ENCODE measurements at places on chromosomes 3 and 15.

DNA sequence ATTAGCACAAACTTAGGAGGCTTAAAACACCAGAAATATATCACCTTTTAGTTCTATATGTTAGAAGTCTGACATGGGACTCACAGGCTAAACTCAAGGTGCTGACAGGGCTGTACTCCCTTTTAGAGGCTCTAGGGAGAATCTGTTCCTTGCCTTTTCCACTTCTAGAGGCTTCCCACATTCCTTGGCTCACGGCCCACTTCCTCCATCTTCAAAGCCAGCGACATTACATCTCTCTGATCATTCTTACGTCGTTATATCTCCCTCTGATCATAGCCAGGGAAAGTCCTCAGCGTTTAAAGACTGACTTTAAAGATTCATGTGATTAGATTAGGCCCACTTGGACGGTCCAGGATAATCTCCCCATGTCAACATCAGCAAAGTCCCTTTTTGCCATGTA, 166.3 kb downstream of the GREM1 start:
- peak; percentile 84 for DNase-seq

DNA sequence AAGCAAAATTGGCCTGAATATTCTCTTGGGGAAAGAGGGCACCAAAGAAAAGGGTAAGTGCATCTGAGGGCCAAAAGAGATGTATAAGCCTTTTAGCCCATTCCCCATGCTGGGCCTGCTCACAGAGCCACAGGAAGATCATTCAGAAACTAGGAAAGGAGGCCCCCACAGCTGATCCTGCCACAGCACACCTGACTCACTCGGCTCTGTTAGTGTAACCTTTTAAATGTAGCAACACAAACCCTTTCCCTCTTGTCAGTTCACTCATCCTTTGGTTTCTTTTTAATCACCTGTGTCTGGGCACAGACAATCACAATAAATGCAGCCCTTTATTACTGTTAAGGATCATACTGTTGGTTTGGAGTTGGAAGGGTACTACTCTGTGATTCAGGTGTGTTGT, 69.9 kb downstream of the PDCD6IP start:
- DNase-seq, result no peak

DNA sequence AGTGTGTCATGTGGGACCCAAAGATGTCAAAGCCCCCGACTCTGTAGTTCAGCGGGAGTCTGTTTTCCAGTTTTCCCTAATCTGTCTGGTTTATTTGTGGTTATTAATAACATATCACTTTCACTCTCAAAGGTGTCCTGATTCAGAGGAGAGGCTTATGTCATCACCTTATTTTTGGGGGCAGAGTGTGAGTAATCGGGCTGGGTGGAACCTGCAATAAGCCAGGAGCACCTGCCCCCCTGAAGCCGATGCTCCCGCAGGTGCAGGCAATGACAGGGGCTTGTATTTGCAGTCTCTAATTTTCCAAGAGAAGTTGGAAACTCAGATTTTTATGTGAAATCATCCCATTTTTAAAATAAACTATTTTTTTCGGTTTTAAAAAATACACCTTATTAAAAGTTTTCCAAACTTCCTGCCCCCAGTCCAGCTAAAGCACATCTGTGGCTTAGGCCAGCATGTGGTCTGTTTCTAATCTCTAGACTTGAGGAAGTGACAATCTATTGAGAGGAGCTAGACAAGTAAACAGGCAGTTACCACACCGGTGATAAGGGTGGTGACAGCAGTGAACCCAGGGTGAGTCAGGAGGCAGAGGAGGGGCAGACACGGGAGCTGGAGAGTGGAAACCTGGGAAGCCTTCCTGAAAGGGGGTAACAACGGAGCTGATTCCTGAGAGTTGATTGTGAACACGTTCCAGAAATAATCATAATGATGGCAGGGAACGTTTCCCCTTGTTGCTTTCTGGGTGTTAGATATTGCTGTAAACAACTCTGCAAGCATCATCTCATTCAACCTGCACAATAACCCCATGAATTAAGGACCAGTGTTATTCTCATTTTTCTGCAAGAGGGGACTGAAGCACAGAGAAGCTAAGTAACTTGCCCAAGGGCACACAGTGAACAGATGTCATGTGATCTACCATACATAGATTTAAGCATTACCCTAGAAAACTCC, 37.2 kb downstream of the BHLHE40 start:
- no peak for DNase-seq

- peak; percentile 14 for DNase-seq
Observed at GRCh38 chr3:48129921-48130320, 58.3 kb downstream of the CDC25A start.

DNA sequence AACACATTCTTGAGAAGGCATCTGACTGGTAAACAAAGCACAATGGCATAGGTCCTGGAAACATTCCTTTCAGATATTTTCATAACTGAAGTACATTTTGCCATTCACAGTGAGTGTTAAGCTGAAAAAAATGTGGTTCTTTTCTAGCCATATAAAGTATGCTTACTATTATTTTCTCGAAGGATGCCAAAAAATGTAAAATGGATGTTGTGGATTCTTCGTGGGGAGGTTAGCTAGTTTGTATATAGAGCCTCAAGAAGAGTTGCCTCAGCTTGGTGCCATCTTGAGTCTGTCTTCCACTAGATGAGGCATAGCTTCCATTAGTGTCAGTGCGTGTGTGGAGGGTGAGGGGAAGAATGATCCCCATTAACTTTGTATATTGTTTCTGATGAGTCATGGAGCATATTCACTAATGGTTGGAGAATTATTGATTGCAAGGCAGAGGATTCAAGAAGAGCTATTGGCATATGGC, 4.1 kb downstream of the MBNL1 start:
- DNase-seq, result peak; percentile 94

DNA sequence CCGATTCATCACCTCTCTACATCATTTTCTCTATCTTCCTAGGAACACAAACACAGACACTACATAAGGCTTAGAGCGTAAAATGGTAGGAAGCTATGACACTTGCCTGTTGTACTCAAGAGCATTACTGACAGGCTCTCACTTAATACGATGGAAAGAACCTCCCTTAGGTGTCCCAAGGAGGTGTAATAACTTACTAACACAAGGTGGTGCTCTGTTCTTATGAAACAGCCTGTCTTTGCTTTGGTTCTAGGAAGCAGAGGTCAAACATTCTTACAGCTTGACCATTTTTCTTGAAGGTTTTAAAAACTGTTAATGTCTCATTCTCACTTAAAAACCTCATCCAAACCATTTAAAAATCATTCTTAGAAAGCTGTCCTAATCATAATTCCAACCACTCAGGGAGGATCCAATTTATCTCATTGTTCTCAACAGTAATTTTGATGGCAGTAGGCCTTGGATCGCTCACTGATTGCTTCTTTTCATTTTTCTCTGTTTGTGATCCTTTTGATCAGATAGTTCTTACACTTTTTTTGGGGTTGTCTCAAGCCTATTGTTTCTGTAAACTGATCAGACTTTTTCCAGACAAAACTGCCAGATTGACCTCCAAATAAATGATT, 317.8 kb upstream of the AGTR1 start:
- DNase-seq, result peak; percentile 79

- DNase-seq, result no peak
Observed at GRCh38 chr15:60405399-60405798, 7.6 kb upstream of the ANXA2 start.

- peak; percentile 45 for DNase-seq
Observed at GRCh38 chr3:154759966-154760365, 320.2 kb upstream of the MME start.

DNA sequence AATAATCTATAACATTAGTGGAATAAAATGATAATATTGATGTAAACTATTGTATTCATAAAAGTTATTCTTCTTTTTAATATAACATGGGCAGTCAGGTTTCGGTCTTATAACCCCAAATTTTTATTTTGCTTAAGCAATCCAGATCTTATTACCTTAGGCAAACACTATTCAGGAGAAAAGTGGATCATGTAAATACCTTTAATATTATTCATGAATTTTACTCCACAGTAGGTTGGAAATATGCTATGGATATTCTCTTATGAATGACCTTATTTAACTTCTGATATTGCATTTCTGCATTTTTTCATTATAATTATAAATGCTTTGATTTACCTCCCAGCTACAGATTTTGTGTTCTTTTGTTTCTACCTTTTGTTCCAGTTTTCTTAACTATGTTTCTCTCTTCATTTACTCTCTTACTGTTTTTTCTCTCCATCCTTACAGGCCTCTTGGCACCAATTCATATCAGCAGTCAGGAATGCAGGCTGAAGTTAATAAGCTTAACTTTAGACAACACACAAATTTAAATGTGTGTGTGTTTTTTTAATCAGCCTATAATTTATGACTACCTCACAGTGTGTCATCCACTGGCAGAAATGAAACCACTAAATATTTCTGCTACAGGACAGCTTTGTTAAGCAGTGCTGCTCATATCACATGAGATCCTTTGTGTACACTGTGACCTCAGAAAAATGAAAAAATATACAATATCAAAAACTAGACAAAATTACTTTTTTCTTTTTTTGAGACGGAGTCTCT, 111.0 kb downstream of the NSUN3 start:
- DNase-seq, result peak; percentile 48

- DNase-seq, result no peak
Observed at GRCh38 chr3:30750967-30751366, 143.5 kb downstream of the GADL1 start.

DNA sequence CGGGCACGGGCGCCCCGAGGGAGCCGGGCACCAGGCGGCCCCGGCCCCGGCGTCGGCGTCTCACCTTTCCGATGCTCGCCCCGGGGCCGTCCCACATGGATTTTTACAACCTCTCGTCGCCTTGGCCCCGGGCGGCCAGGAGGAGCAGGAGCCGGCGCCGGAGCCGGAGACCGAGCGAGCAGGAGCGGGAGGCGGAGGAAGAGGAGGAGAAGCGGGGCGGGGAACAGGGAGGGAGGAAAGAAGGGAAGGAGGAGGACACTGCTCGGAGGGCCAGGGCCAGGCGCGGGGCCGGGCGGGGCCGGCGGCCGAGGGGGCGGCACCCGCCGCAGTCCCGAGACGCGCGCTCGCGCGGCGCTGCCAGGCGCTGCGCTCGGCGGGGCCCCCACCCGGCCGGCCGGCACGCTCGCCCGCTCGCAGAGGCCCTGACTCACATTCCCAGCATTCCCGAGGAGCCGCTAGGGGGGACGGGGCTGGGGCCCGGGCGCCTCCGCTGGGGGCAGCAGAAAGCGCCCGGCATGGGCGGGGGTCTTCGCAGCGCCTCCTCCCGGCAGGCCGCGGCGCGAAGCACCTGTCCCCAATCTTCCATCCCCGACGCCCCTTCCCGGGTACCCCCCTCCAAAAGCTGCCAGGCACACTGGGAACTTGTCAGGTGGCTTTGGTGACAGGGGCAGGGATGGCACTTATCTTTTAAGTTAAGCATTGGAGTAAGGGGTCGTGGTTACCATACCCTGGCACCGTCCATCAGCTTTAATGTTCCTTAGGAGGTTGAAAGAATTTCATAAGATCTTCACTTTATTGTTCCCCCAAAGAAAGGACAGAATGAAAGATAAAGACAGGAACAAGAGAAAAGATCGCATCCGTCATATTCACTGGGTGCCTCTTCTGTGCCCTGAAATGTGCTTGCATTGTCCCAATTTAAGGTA, at the start of gene ERC2:
TSS of gene ERC2 (minus strand) at position 284 of the 923 bp plus-strand sequence.
- peak; percentile 24 for DNase-seq

DNA sequence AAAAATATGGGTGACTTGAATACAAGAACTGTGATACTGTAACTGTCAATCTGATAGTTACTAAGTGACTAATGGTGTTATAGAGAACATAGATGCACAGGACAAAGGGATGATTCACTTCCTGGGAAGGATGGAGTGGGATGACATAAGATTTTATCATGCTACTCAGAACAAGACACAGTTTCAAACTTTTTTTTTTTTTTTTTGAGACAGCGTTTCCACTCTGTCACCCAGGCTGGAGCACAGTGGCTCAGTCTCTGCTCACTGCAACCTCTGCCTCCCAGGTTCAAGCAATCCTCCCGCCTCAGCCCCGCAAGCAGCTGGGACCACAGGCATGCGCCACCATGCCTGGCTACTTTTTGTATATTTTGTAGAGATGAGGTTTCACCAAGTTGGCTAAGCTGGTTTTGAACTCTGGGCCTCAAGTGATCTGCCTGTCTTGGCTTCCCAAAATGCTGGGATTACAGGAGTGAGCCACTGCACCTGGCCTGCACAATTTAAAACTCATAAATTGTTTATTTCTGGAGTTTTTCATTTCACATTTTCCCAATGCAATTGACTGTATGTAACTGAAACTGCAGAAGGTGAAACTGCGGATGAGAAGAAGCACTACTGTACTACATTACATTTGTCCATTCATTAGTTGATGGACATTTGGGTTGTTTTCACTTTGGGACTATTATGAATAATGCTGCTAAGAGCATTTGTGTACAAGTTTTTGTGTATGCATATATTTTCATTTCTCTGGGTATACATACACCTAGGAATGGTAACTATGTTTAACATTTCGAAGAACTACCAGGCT, 40.6 kb downstream of the ADIPOQ start:
- DNase-seq, result peak; percentile 84
